ENCODE measurements at places on chromosomes 16 and 17. TPM values are rescaled to one million over a fixed set of nuclear protein-coding genes. Genes with fewer than 3 reads are reported as not detected.

GRCh38 chr17:65171752-65172151 is 34.6 kb downstream of the RGS9 start:
- peak overlapping the region; percentile 71 for H3K27ac ChIP-seq
- H3K4me1 ChIP-seq: peaks cover 23% of the 10 kb centered on the region
- no peaks in the 10 kb centered on the region for H3K27me3 ChIP-seq
- no peak overlapping the region for H3K4me3 ChIP-seq

- H3K27ac ChIP-seq: peak overlapping the region; percentile 62
- H3K27me3 ChIP-seq: no peaks in the 10 kb centered on the region
- peak; percentile 6 for DNase-seq
- no peaks in the 10 kb centered on the region for H3K36me3 ChIP-seq
Measured at GRCh38 chr16:46620266-46621005, 743 bp downstream of the SHCBP1 start.

- H3K4me1 ChIP-seq: no peaks in the 10 kb centered on the region
- no peaks in the 10 kb centered on the region for H3K27me3 ChIP-seq
- no peak overlapping the region for H3K27ac ChIP-seq
- H3K36me3 ChIP-seq: no peaks in the 10 kb centered on the region
- no peak for DNase-seq
Measured at GRCh38 chr17:16947470-16947869, 24.4 kb downstream of the TNFRSF13B start.

GRCh38 chr17:50037321-50038107 is 18.4 kb upstream of the ITGA3 start:
- no peaks in the 10 kb centered on the region for H3K27me3 ChIP-seq
- H3K4me3 ChIP-seq: no peak overlapping the region
- no peak overlapping the region for H3K27ac ChIP-seq

DNA sequence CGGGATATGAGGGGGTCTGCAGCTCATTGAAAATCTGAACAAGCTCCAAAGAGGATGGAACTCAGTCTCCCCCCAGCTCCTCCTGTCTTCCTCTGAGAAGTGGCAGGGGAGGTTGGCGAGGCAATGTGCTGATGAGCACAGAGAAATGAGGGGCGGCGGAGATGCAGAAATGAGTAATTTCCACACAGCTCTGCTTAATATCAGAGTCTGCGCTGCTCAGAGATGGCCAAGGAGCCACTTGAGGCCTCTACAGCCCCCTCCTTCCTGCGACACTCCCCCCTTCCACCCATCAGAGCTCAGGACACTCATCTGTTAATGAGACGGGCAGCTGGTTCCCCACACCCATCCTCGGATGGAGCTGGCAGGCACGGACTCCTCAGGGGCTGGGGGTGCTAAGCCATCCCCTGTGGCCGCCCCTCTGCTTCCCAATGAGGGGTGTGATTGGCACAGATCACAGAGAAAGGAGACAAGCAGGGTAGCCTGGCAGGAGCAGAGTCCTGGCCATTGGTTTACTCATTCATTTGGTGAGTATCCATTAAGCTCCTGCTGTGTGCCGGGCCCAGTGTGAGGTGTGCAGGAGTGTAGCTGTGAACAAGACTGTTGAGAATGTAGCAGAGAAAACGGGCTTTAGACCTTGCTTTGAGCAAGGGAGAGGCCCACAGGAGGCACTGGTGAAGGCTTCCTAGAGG is 12.7 kb upstream of the CRHR1 start:
- peaks cover 4% of the 10 kb centered on the region for H3K27me3 ChIP-seq
- H3K36me3 ChIP-seq: no peaks in the 10 kb centered on the region
- no peak for DNase-seq
- no peak overlapping the region for H3K27ac ChIP-seq

DNA sequence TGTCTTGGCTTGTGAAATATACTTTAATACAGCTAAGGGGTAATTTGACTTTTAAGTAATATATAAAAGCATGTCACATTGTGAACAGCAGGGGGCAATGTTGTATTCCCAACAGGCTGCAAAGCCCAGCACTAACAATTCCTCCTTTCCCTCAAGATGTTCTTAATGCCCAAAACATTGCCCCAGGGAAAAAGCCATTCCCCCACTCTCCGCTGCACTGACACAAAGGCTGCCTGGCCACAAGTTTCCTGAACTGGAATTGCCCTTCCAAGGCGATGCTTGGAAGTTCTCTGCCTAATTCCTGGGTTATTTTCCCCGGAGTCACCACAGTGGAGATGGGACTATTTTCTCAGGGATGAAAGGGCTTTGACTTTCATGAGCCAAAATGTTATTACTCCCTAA is 27.2 kb downstream of the CLEC16A start:
- H3K27ac ChIP-seq: no peak overlapping the region
- no peaks in the 10 kb centered on the region for H3K36me3 ChIP-seq
- H3K4me1 ChIP-seq: no peaks in the 10 kb centered on the region
- no peaks in the 10 kb centered on the region for H3K27me3 ChIP-seq
- peak; percentile 73 for DNase-seq

- peaks cover 7% of the 10 kb centered on the region for H3K4me1 ChIP-seq
- no peak overlapping the region for H3K4me3 ChIP-seq
- no peaks in the 10 kb centered on the region for H3K27me3 ChIP-seq
- H3K36me3 ChIP-seq: peaks cover 23% of the 10 kb centered on the region
Measured at GRCh38 chr16:88743693-88744576, 37.6 kb downstream of the CTU2 start.

DNA sequence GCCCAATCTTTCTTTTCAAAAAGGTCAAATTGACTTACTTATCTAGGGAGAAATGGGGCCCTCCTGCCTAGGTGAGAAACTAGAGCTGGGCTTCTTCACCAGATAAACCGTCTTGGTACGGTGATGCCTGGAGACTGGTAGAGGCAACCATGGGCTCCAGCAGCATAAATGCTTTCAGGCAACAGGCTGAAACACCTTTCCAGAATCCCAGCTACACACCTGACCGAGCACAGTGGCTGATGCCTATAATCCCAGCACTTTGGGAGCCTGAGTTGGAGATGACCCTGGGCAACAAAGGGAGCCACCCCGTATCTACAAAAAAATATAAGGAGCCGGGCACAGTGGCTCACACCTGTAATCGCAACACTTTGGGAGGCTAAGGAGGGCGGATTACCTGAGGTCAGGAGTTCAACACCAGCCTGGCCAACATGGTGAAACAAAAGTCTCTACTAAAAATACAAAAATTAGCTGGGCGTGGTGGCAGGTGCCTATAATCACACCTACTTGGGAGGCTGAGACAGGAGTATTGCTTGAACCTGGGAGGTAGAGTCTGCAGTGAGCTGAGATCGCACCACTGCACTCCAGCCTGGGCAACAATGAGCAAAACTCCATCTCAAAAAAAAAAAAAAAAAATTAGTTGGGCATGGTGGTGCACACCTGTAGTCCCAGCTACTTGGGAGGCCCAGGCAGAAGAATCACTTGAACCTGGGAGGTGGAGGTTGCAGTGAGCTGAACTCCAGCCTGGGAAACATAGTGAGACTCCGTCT is 8.0 kb downstream of the TRAF4 start:
- H3K4me1 ChIP-seq: peaks cover 9% of the 10 kb centered on the region
- peaks cover 18% of the 10 kb centered on the region for H3K36me3 ChIP-seq

DNA sequence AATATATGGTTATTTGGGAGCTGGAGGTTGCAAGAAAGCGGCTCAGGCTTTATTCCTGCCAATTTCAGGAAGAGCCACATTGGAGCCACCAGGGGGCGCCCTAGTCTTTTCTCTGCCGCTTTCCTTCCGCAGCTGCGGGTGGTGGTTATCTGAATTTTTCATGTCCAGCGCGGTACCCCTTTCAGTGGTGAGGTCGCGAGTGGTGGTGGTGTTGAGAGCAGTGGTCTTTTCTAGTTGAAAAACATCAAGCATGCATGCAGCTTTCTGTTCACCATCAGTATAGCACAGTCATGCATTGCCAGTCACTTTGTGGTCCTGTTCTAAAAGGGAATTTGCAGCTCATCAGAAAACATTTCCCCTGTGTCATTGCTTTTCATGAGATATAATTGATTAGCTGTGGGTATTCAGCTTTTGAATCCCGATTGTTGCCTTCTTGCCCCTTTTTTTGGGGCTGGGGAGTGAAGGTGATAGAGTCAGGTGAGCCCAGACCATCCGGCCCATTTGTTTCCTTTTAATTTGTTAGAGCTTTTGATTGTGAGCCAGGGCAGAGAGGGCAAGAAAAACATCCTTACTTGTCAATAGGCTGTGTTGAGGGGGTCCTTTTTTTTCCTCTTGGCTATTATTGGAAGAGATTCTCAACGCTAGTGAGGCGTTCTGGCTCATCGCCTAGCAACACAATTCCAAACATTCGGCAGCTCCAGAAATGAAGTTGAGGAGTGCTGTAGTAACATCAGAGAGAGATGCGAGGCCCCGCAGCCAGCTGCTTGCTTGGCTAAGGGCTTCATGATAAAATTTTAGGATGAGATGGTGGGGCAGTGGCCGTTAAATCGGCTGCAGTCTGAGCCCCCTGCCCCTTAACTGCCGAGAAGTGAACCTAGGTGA is 119.0 kb downstream of the SNX29 start:
- no peaks in the 10 kb centered on the region for H3K27me3 ChIP-seq
- H3K36me3 ChIP-seq: no peaks in the 10 kb centered on the region
- H3K4me3 ChIP-seq: no peak overlapping the region
- H3K27ac ChIP-seq: no peak overlapping the region

DNA sequence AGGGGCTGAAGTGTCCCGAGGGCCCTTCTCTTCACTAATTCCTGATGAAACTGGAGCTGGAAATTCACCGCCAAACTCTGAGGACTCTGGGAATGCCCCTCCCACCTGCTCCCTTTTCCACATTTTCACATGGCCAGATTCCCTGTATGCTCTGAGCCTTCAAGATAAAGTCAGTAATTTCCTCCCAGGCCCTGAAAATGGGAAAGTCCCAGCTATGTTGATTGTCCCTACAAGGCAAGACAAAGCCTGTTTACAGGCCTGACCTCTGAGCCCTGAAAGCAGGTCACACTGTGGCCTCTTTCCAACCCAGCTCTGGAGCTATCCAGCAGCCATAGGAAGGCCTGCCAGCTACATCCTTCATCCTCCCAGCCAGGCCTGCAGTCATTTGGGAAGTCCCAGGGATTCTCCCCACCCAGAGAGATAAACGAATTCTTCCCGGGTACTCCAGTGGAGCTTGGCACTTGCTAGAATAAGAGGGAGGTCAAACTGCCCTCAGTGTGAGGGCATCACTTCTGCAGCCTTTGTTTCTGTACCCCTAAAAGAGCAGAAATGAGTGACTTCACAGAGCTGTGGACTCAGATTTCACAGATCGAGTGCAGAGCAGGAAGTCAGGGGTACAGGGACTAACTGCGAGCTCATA is 19.6 kb upstream of the CCL2 start:
- no peak overlapping the region for H3K4me3 ChIP-seq
- H3K4me1 ChIP-seq: peaks cover 54% of the 10 kb centered on the region
- peak overlapping the region; percentile 78 for H3K27ac ChIP-seq
- no peaks in the 10 kb centered on the region for H3K27me3 ChIP-seq
- DNase-seq: peak; percentile 97
- H3K36me3 ChIP-seq: no peaks in the 10 kb centered on the region

GRCh38 chr16:72905581-72905980 is 142.3 kb downstream of the ZFHX3 start:
- no peak overlapping the region for H3K4me3 ChIP-seq
- no peak overlapping the region for H3K27ac ChIP-seq
- no peaks in the 10 kb centered on the region for H3K4me1 ChIP-seq
- no peak for DNase-seq
- no peaks in the 10 kb centered on the region for H3K36me3 ChIP-seq
- H3K27me3 ChIP-seq: no peaks in the 10 kb centered on the region

DNA sequence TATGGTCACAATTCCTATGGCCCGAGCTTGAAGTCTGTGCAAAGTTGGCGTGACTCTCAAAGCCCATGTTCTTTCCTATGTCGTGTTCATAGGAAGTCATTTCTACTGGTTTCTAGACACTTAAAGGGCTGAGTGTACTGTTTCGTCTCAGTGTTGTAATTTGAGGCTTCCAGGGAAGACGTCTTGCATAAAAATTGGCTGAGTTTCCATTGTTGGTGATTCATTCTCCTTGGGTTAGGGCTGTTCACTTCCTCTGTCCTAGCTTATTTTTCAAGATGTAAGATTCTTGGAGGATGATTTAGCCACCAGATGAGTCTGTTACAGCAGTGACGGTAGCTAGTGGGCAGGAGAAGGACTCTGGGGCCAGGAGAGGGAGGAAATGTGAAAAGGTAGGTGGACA is 43.1 kb downstream of the PIK3R5 start:
- H3K4me3 ChIP-seq: no peak overlapping the region
- no peak overlapping the region for H3K27ac ChIP-seq
- H3K4me1 ChIP-seq: peaks cover 5% of the 10 kb centered on the region
- no peak for DNase-seq
- H3K36me3 ChIP-seq: no peaks in the 10 kb centered on the region

DNA sequence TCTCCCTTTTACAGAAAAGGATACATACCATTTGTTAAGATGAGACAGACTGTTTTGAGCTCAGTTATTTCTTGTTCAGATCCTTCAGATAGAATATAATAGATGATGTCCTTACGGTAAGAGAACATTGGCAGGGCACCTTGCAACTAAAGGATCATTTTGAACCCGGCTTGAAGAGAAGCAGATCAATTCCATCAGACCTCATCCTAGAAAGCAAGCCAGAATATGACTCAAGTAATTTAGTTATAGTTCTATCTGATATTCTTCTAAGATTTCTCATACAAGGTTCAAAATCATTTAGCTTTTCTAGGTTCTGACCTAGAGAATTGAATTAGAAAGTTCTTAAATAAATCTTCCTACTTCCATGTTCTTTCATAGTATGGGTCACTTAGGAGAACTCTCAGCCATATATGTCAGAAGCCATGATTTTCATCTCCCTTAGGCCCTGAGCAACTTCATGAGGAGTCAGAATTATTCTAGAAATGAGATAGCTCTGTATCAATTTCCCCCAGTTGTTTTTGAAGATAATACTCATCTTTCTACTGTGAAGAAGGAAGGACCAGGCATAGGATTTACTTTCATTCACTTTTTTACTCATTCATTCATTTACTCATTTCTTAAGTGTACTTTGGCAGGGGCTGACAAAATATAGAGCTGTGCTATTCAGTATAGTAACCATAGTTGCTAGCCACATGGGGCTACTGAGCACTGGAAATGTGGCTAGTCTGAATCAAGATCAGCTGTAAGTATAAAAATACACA is 2.5 kb upstream of the CMTM1 start:
- H3K4me3 ChIP-seq: no peak overlapping the region
- H3K4me1 ChIP-seq: peaks cover 27% of the 10 kb centered on the region
- H3K36me3 ChIP-seq: peaks cover 4% of the 10 kb centered on the region
- DNase-seq: no peak

GRCh38 chr16:50469744-50470321 is 78.4 kb upstream of the NKD1 start:
- no peak overlapping the region for H3K4me3 ChIP-seq
- no peaks in the 10 kb centered on the region for H3K36me3 ChIP-seq
- no peaks in the 10 kb centered on the region for H3K4me1 ChIP-seq
- no peak for DNase-seq
- H3K27me3 ChIP-seq: peaks cover 25% of the 10 kb centered on the region

- DNase-seq: peak; percentile 51
- H3K27me3 ChIP-seq: no peaks in the 10 kb centered on the region
- H3K36me3 ChIP-seq: no peaks in the 10 kb centered on the region
- H3K4me3 ChIP-seq: no peak overlapping the region
- no peak overlapping the region for H3K27ac ChIP-seq
- H3K4me1 ChIP-seq: no peaks in the 10 kb centered on the region
Measured at GRCh38 chr17:74307984-74308773, 17.8 kb upstream of the KIF19 start.

- no peaks in the 10 kb centered on the region for H3K27me3 ChIP-seq
- no peaks in the 10 kb centered on the region for H3K4me1 ChIP-seq
- H3K4me3 ChIP-seq: no peak overlapping the region
Measured at GRCh38 chr17:51722994-51723393, 435.5 kb downstream of the CA10 start.

VMO1 gene
- 0.23 TPM for polyA plus RNA-seq

MT1A gene
- polyA plus RNA-seq: 6.5 TPM

Measured in endothelial cell of umbilical vein (primary cell).